Lower lobe of right lung (tissue), 2 donors: ENCODE measurements at places on chromosomes 5 and 9. TPM values are rescaled to one million over a fixed set of nuclear protein-coding genes. Genes with fewer than 3 reads are reported as not detected.

- no peak overlapping the region for H3K27ac ChIP-seq
- no peak overlapping the region for H3K4me3 ChIP-seq
- H3K36me3 ChIP-seq, result peaks cover 10% of the 10 kb centered on the region
- H3K4me1 ChIP-seq, result no peaks in the 10 kb centered on the region
- DNase-seq, result no peak
- no peaks in the 10 kb centered on the region for H3K27me3 ChIP-seq
Observed at GRCh38 chr9:6838158-6838557, 80.4 kb downstream of the KDM4C start.

DNA sequence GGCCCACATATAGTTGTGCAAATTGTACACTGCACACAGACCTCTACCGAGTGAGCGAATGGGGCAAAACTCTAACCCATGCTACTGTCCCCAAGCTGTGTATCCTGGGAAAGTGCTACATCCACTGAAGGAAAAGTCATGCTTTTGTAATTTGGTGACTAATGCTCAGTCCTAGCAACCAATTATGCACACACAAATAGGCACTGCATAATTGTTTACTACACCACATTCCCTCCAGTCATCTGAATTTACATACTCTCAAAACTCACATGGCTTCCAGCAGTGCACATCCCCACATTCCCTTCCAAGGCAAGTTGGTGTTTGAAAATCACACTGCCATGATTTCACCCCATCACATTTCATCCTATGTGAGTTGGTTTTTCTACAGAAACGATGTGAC lies 125.9 kb upstream of the OSMR start:
- no peak for DNase-seq
- no peak overlapping the region for H3K4me3 ChIP-seq
- no peaks in the 10 kb centered on the region for H3K27me3 ChIP-seq
- no peak overlapping the region for H3K27ac ChIP-seq
- no peaks in the 10 kb centered on the region for H3K36me3 ChIP-seq
- H3K4me1 ChIP-seq, result no peaks in the 10 kb centered on the region

DNA sequence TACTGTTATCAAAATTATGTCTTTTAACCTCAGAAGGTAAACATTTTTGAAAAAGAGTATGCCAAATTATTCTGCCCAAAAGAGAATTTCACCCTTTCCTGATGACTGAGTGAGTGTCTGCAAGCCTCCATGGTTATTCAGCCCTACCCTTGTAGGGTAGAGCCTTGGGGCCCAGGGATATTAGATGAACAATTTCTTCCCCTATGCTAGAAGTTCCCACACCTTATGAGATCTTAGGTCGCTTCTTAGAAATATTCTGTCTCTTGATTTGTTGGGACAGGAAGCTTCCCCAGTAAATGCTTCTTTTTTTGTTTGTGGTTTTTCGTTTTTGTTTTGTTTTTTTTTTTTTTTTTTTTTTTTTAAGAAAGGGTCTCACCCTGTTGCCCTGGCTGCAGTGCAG lies 3.1 kb downstream of the CRB2 start:
- H3K27ac ChIP-seq, result no peak overlapping the region
- H3K4me1 ChIP-seq, result peaks cover 7% of the 10 kb centered on the region
- DNase-seq, result no peak
- H3K36me3 ChIP-seq, result no peaks in the 10 kb centered on the region
- H3K27me3 ChIP-seq, result peaks cover 9% of the 10 kb centered on the region
- H3K4me3 ChIP-seq, result no peak overlapping the region

GRCh38 chr5:177430140-177430951 lies 3.9 kb downstream of the GRK6 start:
- no peak for DNase-seq
- peaks cover 45% of the 10 kb centered on the region for H3K36me3 ChIP-seq

DNA sequence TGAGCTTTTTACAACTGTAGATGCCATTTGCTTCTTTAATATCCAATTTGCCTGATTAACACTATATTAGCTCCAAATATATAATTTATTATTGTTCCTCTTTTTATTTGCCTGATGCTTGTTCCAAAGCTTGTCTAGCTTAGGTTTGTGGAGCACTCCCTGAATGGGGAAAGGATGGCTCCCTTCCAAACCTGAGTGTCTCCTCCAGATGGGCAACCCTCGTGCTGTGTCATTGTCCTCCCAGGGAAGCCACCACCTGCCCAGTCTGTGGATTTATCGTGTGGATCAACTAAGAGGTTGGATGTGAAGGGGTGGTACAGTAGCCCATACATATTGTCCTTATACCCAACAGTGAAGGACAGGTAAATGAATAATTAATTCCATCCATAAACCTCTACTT lies 404.9 kb downstream of the CDK5RAP2 start:
- H3K36me3 ChIP-seq, result no peaks in the 10 kb centered on the region
- no peak overlapping the region for H3K4me3 ChIP-seq
- H3K27ac ChIP-seq, result no peak overlapping the region
- H3K4me1 ChIP-seq, result no peaks in the 10 kb centered on the region
- no peaks in the 10 kb centered on the region for H3K27me3 ChIP-seq

DNA sequence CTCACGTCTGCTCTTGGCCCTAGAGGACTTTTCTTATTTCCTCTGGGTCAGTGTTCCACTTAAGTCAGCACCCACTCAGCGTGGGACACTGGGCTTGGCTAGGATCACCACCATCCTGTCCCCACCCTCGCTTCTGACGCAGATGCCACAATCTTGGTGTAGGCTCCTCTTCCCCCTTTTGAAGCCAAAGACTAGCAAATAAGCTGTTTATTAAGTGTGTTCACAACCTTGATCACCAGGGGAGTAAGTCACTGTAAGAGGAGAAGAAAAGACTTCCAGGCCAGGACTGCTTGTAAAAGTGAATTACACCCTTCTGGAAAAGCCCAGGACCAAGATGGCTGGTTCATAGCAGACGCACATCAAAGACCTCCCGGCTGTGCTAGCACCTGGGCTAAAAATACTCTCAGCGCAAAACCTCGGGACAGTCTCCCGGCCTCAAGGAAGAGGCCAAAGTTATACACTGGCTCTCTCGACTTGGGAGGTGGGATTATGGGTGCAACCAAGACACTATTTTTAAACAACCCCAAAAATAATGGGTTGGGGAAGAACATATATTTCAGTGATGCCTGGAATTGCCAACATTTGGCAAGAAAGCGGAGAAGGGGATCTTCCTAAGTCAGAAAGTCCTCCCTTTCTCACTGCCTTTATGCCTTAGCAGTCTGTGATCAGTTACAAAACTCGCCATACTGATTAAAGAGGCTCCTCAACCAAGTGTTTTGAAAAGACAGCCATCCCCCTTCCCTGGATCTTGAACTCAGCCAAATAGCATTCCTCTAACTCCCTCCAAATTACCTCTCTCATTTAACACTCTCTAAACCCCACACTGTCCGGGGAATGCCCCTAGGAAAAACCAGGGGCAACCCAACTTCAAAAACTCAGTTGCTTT lies 69.4 kb downstream of the RAPGEF1 start:
- H3K4me3 ChIP-seq, result no peak overlapping the region
- DNase-seq, result peak; percentile 90
- H3K27me3 ChIP-seq, result no peaks in the 10 kb centered on the region
- H3K4me1 ChIP-seq, result peaks cover 100% of the 10 kb centered on the region
- no peaks in the 10 kb centered on the region for H3K36me3 ChIP-seq
- H3K27ac ChIP-seq, result peak overlapping the region; percentile 81

GRCh38 chr9:70420441-70421271 lies 6.2 kb upstream of the KLF9 start:
- H3K27me3 ChIP-seq, result no peaks in the 10 kb centered on the region
- H3K4me3 ChIP-seq, result peak overlapping the region; percentile 56
- H3K36me3 ChIP-seq, result no peaks in the 10 kb centered on the region
- peak; percentile 92 for DNase-seq
- peak overlapping the region; percentile 100 for H3K27ac ChIP-seq

- DNase-seq, result peak; percentile 78
- H3K27me3 ChIP-seq, result peaks cover 27% of the 10 kb centered on the region
- H3K4me3 ChIP-seq, result no peak overlapping the region
- H3K36me3 ChIP-seq, result no peaks in the 10 kb centered on the region
Observed at GRCh38 chr9:126228781-126229444, 97.7 kb upstream of the MVB12B start.

- DNase-seq, result no peak
- H3K27ac ChIP-seq, result no peak overlapping the region
- no peaks in the 10 kb centered on the region for H3K27me3 ChIP-seq
- H3K4me3 ChIP-seq, result no peak overlapping the region
- no peaks in the 10 kb centered on the region for H3K4me1 ChIP-seq
- no peaks in the 10 kb centered on the region for H3K36me3 ChIP-seq
Observed at GRCh38 chr9:96674906-96675538, 19.9 kb upstream of the PRXL2C start.

- H3K4me3 ChIP-seq, result no peak overlapping the region
- H3K27me3 ChIP-seq, result no peaks in the 10 kb centered on the region
- H3K27ac ChIP-seq, result no peak overlapping the region
- DNase-seq, result no peak
- no peaks in the 10 kb centered on the region for H3K36me3 ChIP-seq
- H3K4me1 ChIP-seq, result no peaks in the 10 kb centered on the region
Observed at GRCh38 chr9:3434594-3434993, 91.2 kb downstream of the RFX3 start.

CCIN gene
- 0.18 TPM for total RNA-seq

- H3K4me3 ChIP-seq, result no peak overlapping the region
- H3K36me3 ChIP-seq, result no peaks in the 10 kb centered on the region
- no peak for DNase-seq
- H3K27ac ChIP-seq, result no peak overlapping the region
Observed at GRCh38 chr5:140178086-140178410, 3.1 kb downstream of the CYSTM1 start.

DNAH5 gene
- 13.8 TPM for total RNA-seq

- no peak within 1 kb of the TSS for H3K4me3 ChIP-seq
- no peaks in the 10 kb centered on the region for H3K36me3 ChIP-seq
- peaks cover 5% of the 10 kb centered on the region for H3K27me3 ChIP-seq
- H3K27ac ChIP-seq, result no peak within 1 kb of the TSS
- DNase-seq, result no peak
Observed at GRCh38 chr9:97938081-97938644, at the start of gene HEMGN. HEMGN (minus strand) TSS chr9:97938172; CDS start chr9:97938136, 36 bp downstream.

IRGM gene
- total RNA-seq, result 0.24 TPM

DNA sequence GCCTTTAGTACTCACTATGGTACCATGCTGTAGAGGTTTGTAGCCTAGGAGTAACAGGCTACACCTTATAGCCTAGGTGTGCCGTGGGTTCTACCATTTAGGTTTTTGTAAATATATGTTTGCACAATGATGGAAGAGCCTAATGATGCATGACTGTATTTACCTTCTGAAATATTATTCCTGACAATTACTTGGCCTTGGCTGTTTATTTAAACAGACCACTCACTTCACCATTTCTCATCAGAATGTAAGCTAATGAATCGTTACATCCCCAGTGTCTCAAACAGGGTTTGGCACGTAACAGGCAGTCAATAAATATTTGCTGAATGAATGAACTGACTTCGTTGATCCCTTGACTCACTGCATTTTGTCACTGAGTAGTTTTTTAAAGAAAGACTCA lies 93.1 kb downstream of the MED27 start:
- no peak overlapping the region for H3K4me3 ChIP-seq
- H3K4me1 ChIP-seq, result no peaks in the 10 kb centered on the region
- H3K36me3 ChIP-seq, result no peaks in the 10 kb centered on the region
- no peak overlapping the region for H3K27ac ChIP-seq

CTSV gene
- 0.32 TPM for total RNA-seq

DNA sequence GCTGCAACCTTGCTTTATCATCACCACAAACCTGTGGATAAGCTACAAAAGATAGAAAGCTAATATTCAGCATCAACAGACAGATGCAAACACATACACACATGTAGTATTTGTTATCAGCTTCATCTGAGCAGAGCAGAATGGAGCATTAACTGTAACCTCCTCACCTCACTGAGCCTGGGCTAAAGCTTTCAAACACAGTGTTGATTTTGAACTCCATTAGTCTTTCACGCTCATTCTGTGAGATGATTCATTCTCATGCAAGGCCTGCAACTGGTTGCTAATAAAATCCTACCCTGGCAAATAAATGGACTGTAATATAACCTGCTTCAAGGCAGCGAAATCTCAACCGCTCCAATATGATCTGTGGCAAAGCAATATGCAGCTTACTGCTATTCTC lies 1360.6 kb upstream of the ACO1 start:
- H3K27me3 ChIP-seq, result no peaks in the 10 kb centered on the region
- no peak overlapping the region for H3K4me3 ChIP-seq
- H3K27ac ChIP-seq, result no peak overlapping the region
- H3K4me1 ChIP-seq, result no peaks in the 10 kb centered on the region

GRCh38 chr5:125209650-125210049 lies 463.2 kb upstream of the ZNF608 start:
- no peaks in the 10 kb centered on the region for H3K4me1 ChIP-seq
- no peak overlapping the region for H3K27ac ChIP-seq
- no peak overlapping the region for H3K4me3 ChIP-seq
- no peak for DNase-seq
- H3K27me3 ChIP-seq, result no peaks in the 10 kb centered on the region

KIF4B gene
- total RNA-seq, result not detected

GRCh38 chr5:66931651-66932050 lies 264.9 kb downstream of the CD180 start:
- DNase-seq, result no peak
- no peaks in the 10 kb centered on the region for H3K27me3 ChIP-seq
- no peak overlapping the region for H3K4me3 ChIP-seq
- H3K4me1 ChIP-seq, result no peaks in the 10 kb centered on the region
- no peak overlapping the region for H3K27ac ChIP-seq

- H3K27me3 ChIP-seq, result no peaks in the 10 kb centered on the region
- H3K4me1 ChIP-seq, result peaks cover 2% of the 10 kb centered on the region
- no peak overlapping the region for H3K27ac ChIP-seq
Observed at GRCh38 chr5:95652849-95653248, 6.3 kb downstream of the RFESD start.

DNA sequence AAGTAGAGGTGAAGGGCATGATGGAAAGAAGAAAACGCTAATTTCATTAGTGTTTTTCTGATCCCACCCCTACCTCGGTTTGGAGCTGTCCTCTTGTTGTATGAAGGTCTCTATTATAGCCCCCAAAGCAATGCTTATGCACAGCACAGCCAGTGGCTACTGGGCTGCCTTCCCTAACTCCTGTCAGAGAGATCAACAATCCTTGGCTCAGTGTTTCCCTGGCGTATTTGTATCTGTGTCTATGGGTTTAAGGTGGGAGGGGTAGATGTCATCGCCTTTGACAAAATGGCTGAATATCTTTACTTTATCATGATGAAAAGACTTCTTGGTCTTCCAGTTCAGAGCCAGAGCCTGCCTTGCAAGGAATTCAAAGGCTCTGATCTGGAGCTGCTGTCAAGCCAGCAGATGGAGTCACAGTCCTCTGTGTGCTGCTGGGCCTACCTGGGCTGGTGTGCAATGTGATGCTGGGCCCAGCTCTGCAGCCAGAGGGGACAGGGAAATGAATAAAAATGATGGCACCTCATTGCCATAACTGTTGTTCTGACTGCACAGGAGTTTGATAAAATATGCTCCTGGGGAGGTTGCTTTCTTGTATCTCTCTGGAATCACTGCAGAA lies 20.1 kb upstream of the HSPA9 start:
- DNase-seq, result no peak
- H3K27ac ChIP-seq, result no peak overlapping the region
- H3K27me3 ChIP-seq, result no peaks in the 10 kb centered on the region
- H3K4me3 ChIP-seq, result no peak overlapping the region
- H3K36me3 ChIP-seq, result no peaks in the 10 kb centered on the region
- H3K4me1 ChIP-seq, result no peaks in the 10 kb centered on the region

DNA sequence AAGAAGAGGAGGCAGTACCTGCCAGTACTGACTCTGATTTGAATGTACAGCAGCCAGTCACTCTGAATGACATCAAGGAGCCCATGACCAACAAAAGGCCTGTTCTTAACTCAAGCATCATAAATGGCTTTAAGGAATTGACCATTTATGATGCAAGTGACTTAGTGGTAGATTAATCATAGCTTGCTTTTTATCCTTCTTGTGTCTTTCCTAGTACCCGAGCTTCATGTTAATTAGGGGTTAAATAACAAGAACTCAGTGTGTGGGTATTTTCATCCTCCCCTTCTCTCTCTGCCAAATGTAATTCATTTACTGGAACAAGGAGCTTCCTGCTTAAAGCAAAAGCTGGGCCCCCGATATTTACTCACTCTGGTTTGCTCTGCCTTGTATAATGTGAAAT lies 146.5 kb downstream of the UNC13B start:
- H3K4me1 ChIP-seq, result peaks cover 4% of the 10 kb centered on the region
- H3K27me3 ChIP-seq, result no peaks in the 10 kb centered on the region
- H3K36me3 ChIP-seq, result peaks cover 35% of the 10 kb centered on the region

IL13 gene
- total RNA-seq, result not detected
